ENCODE measurements at places on chromosomes 7 and 10. TPM values are rescaled to one million over a fixed set of nuclear protein-coding genes. Genes with fewer than 3 reads are reported as not detected.
A peak's percentile ranks its signal among the peaks of the same experiment; 100 is the strongest.

DNA sequence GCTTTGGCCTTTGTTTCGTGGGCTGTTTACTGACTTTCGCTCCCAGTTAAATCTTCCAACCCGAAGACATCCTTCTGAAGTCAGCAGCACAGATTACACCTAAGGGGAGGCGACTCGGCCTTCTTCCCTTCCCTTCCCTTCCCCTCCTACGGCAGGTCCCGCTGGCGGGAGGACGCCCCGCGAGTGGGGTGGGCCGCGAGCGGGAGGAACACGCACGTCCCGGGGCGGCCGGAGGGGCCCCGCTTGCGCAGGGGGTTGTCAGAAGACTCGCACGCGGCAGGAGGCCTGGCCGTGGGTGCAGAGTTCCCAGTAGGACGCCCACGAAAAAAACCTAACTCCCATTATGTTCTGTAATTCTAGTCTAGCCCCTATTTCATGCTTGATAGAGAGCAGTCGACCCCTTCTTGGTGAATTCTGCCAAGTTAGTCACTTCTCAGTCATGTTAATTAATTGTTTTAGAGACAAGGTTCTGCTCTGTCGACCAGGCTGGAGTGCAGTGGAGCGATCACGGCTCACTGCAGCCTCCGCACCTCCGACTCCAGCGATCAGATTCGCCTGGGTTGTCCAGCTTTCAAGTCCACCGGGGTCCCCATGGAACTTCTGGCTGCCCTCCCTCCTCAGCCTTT lies 19.2 kb upstream of the ZNF32 start:
- no peak overlapping the region for H3K27ac ChIP-seq
- DNase-seq, result no peak
- no peak overlapping the region for H3K4me3 ChIP-seq
- H3K36me3 ChIP-seq, result no peaks in the 10 kb centered on the region

DNA sequence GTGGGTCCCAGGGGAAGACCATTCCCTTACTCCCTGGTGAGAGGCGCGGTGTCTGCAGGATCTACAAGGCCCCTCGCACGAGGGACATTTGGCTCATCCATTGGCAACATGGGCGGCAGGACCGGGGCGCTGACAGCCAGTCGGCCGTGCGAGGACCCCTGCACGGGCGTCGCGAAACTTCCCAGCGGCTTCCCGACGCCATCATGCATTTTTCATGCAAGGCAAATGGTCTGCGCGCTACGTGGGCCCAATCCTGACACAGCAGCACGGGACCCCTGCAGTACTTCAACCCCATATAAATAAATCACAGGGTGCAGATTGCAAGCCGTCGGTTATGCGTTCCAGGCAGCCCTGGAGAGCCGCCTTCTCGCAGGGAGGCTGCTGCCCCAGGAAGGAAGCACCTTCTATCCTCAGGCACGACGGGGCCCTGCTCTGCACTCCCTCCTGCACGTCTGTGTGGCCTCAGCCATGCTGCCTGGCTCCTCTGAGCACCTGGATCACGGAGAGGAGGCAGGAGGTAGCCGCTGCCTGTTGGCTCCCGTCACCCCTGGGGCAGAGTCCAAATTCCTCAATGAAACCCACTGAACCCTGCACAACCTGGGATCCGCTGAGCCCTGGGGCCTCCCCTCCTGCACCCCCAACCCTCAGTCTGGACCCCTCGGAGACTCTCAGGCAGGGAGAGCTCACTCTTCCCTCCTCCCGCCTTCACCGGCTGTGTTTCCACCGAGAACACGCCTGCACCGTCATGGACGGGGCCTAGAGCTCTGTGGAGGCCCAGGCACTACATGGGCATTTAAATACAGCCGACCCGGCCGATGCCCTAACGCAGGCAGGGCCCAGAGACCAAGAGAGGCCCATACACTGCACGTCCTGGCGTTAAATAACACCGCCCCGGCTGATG lies 90.5 kb downstream of the PDGFA start:
- no peak overlapping the region for H3K4me3 ChIP-seq
- no peaks in the 10 kb centered on the region for H3K27me3 ChIP-seq
- H3K36me3 ChIP-seq, result no peaks in the 10 kb centered on the region
- H3K4me1 ChIP-seq, result no peaks in the 10 kb centered on the region
- DNase-seq, result no peak

FGFBP3 gene
- 1.5 TPM for total RNA-seq

DNA sequence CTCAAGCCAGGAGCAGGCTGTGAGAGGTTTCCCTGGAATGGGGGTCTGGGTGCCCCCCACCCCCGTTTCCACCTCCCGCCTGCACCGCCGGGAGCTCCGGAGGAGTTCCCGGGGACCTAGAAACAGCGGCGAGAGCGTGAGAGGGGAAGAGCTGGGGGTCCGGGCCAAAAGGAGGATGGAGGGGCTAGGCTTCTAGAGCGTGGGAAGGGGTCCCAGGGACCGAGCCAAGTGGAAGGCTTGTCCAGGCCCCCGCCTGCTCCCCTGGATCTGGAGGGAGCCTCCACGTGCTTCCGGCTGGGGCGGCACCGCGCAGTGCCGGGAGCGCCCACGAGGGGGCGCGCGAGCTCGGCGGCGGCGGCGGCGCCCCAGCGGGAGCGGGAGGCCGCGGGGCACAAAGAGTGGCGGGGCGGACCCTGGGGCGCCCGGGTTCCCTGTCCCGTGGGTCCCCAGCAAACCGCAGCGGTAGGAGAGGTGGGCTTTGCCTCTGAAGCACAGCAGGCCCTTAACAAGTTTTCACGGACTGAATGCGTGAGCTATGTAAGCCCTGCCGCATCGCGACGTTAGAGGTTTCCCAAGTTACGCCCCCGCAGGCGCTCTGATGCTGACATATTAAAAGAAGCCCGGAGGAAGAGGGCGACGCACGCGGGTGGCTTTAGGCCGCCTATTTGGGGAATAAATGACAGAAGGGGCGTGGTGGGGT lies 104.4 kb upstream of the LRRC4 start:
- peaks cover 21% of the 10 kb centered on the region for H3K27me3 ChIP-seq
- peaks cover 22% of the 10 kb centered on the region for H3K4me1 ChIP-seq
- no peak overlapping the region for H3K27ac ChIP-seq

DNA sequence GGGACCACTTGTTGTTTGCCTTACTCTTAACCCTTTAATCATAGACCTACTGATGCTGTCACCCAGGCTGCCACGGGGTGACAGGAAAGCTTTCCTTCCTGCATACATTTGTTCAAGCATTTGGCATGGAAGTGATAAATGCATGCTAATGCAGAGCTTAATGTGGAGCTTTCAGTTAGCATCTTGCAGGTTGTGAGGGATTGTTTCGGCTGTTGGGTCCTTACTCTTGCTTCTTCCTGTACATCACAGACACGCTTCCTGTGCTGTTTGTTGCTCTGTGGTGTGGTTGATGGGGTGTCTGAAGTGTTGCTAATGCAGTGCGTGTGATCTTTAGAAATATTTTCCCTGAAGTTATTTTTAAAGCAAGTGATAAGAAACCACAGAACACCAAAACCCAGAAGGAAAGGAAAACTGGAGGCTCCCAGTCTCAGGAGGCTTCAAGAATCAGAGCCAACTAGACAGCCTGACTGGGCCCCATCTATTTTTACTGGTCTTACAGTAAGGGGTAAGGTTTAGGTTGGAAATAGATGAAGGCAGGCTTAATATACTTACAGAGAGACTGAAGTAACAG lies 143.1 kb downstream of the CHN2 start:
- no peak overlapping the region for H3K4me3 ChIP-seq
- no peaks in the 10 kb centered on the region for H3K27me3 ChIP-seq
- H3K27ac ChIP-seq, result peak overlapping the region; percentile 37
- H3K4me1 ChIP-seq, result peaks cover 12% of the 10 kb centered on the region

- no peak overlapping the region for H3K27ac ChIP-seq
- H3K36me3 ChIP-seq, result no peaks in the 10 kb centered on the region
- peaks cover 6% of the 10 kb centered on the region for H3K4me1 ChIP-seq
- no peak for DNase-seq
- H3K4me3 ChIP-seq, result no peak overlapping the region
Observed at GRCh38 chr10:1244493-1244892, 188.3 kb downstream of the WDR37 start.

TUBGCP2 gene
- total RNA-seq, result 89.3 TPM

DNA sequence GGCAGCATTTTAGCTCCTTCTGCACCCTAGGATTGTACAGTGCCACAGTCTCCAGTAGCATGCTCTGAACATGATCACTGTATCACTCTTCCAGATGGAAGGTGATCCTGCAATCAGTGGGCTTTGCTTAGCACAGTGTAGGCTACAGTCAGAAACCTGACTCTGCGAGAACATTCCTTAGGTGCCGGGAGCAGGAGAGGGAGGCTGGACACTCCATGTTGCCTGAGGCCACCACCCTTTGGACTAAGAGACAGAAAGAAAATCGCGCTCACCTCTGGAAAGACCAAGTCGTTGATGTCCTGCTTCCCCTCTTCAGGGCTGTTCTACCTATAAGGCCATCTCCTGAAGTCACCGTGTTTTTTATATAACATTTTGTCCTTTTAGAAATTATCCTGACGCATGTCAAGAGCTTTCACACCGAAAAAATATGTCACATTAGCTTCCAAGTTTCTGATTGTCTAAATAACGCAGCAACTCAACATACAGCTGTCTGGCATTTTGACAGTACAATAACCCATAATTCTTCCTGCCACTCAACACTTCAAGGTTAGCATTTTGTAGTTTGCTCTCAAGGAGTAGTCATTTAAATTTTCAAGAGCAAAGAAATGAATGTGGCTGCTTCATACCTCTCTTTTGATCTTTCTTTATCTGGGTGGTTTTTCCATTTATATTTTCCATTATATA lies 563.1 kb downstream of the LRMDA start:
- no peaks in the 10 kb centered on the region for H3K36me3 ChIP-seq
- DNase-seq, result no peak
- H3K27ac ChIP-seq, result no peak overlapping the region
- no peak overlapping the region for H3K4me3 ChIP-seq
- no peaks in the 10 kb centered on the region for H3K27me3 ChIP-seq

- DNase-seq, result no peak
- H3K4me3 ChIP-seq, result no peak overlapping the region
- H3K4me1 ChIP-seq, result no peaks in the 10 kb centered on the region
- H3K27me3 ChIP-seq, result no peaks in the 10 kb centered on the region
Observed at GRCh38 chr10:33314811-33315561, 19.5 kb downstream of the NRP1 start.

- no peaks in the 10 kb centered on the region for H3K27me3 ChIP-seq
- DNase-seq, result no peak
- H3K4me1 ChIP-seq, result no peaks in the 10 kb centered on the region
- H3K36me3 ChIP-seq, result no peaks in the 10 kb centered on the region
- no peak overlapping the region for H3K27ac ChIP-seq
Observed at GRCh38 chr10:89591796-89592271, 53.2 kb downstream of the PANK1 start.

DNA sequence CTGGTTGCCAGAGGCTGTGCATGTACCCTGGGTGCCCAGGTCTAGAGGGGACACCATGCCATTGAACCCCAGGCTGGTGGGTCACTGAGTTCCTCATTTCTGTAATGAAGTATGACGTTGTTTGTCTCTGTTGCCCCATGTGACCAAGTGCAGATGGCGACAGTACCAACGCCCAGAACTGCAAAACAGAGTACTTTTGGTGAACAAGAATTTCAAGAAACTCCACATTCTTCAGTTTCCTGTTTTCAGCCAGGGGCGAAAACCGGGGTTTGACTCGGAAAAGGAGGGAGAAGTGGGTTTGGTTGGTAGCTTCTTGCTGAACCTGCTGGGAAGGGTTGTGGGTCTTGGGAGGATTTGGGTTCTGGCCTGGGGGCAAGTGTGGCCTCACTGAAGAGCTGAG lies 18.2 kb downstream of the CYP17A1 start:
- H3K4me1 ChIP-seq, result peaks cover 4% of the 10 kb centered on the region
- peak overlapping the region; percentile 36 for H3K27ac ChIP-seq
- no peak for DNase-seq
- no peaks in the 10 kb centered on the region for H3K27me3 ChIP-seq

GRCh38 chr7:107394276-107394675 lies 75.6 kb upstream of the GPR22 start:
- H3K36me3 ChIP-seq, result no peaks in the 10 kb centered on the region
- H3K4me1 ChIP-seq, result no peaks in the 10 kb centered on the region
- DNase-seq, result no peak

DNA sequence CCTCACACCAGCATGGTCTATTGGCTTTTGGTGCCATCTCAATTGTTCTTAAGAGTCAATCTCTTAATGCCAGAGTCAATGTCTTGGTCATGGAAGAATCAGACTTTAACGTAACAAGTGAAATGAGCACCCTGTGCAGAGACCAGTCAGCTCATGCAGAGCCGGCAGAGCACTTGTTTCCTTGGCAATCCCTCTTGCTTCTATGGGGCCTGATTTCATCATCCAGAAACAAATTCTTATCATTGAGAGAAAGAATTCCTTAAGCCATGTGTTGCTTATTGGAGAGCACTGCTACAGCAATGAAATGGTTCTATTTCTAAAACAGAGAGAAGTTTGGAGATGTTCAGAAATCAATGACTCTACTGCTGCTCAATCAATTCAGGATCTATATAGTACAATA lies 212.8 kb downstream of the IPMK start:
- H3K27me3 ChIP-seq, result no peaks in the 10 kb centered on the region
- H3K4me1 ChIP-seq, result no peaks in the 10 kb centered on the region
- no peak overlapping the region for H3K27ac ChIP-seq
- no peak for DNase-seq

DNA sequence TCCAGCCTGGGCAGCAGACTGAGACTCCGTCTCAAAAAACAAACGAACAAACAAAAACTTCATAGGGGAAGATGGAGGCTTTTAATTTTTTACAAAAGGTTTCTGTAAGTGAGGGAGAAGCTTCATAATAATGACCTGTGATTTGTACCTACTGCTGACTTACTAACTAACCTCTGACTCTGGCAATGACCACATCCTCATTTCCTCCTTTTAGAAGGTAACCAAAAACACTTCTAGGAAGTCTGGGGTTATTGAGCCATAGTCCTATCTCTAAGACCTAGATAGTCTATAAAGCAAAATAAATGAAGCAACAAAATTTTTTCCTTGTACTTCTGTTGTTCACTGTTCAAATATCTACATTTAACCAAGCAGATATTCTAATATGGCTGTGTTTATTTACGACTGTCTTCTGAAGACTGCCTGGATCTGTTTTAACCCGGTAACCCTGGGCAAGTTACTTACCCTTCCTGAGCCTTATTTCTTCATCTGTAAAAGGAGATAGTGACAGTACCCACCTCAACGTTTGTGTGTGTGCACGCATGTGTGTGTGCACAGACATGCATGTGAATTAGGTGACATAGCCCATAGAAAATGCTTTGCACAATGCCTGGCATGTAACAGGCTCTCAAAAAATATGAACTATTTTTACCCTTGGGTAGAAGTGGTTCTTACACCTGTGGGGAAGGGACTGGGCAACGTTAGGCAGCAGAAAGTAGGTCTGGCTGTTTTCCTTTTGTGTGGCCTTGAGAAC lies 30.8 kb upstream of the SMNDC1 start:
- H3K27ac ChIP-seq, result no peak overlapping the region
- DNase-seq, result no peak
- H3K36me3 ChIP-seq, result no peaks in the 10 kb centered on the region
- H3K27me3 ChIP-seq, result no peaks in the 10 kb centered on the region

CCM2 gene
- total RNA-seq, result 48.8 TPM

HOXA2 gene
- not detected for total RNA-seq

DNA sequence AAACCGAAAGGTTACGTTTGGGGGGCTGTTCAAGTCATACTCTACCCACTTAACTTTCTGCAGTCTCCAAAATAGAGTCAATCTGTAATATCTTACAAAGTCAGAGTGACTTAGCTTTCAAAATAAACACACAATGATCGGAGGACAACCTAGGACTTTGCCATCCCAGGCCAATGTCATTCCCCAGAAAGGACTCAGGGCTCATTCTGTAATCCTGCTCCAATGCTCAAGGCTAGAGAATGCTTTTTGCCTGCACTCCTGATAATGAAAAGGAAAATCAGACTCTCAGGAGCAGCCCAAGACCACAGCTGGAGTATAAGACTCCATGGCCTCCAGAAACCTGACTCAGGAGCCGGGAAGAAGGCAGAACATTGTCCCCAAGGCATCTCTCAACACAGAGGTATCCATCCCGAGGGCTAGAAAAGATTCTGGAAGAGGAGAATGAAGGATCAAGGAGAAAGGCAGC lies 28.5 kb upstream of the ASCC1 start:
- no peak overlapping the region for H3K4me3 ChIP-seq
- no peak overlapping the region for H3K27ac ChIP-seq
- H3K27me3 ChIP-seq, result no peaks in the 10 kb centered on the region
- H3K4me1 ChIP-seq, result peaks cover 83% of the 10 kb centered on the region
- no peak for DNase-seq

All from CD4-positive, alpha-beta T cell (primary cell).